Activated CD4-positive, alpha-beta memory T cell treated with anti-CD3 and anti-CD28 coated beads, Interleukin-2, amount 10 ng/mL, durations not matched to agents 7 days and 5 days (primary cell): ENCODE measurements at places on chromosomes 11 and 22. TPM values are rescaled to one million over a fixed set of nuclear protein-coding genes. Genes with fewer than 3 reads are reported as not detected.

- H3K27ac ChIP-seq = no peak overlapping the region
- DNase-seq = no peak
- peaks cover 5% of the 10 kb centered on the region for H3K36me3 ChIP-seq
- H3K4me3 ChIP-seq = no peak overlapping the region
These were observed 406.7 kb downstream of the TBC1D22A start for GRCh38 chr22:47168900-47169800.

DNA sequence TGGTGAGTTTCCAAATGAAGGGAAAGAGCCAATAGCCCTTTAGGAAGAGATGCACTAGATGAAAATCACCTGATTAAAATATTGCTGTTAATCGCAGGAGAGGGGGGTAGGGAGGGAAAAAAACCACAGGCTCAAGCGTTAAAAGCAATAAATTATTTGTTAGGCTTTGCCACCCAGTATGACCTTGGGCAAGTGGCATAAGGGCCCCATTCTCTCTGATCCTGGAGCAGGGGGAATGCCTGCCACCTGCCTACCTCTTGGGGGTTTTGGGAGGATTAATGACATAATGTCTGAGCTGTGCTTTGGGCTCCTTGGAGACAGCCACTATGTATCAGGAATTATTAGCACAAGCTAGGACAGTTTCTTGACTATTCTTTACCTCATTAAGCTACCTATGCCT, 80.0 kb downstream of the ZNRF3 start:
- H3K27me3 ChIP-seq = peaks cover 69% of the 10 kb centered on the region
- no peak overlapping the region for H3K4me3 ChIP-seq
- no peaks in the 10 kb centered on the region for H3K36me3 ChIP-seq
- H3K27ac ChIP-seq = no peak overlapping the region
- no peak for DNase-seq
- no peaks in the 10 kb centered on the region for H3K4me1 ChIP-seq

- peaks cover 16% of the 10 kb centered on the region for H3K36me3 ChIP-seq
- no peaks in the 10 kb centered on the region for H3K27me3 ChIP-seq
- H3K4me1 ChIP-seq = peaks cover 8% of the 10 kb centered on the region
- H3K4me3 ChIP-seq = no peak overlapping the region
- H3K27ac ChIP-seq = no peak overlapping the region
These were observed 29.8 kb downstream of the RNF141 start for GRCh38 chr11:10511181-10511621.

GRCh38 chr22:35489239-35489638, 51.4 kb upstream of the RASD2 start:
- H3K4me3 ChIP-seq = no peak overlapping the region
- H3K27ac ChIP-seq = no peak overlapping the region
- no peaks in the 10 kb centered on the region for H3K36me3 ChIP-seq
- H3K27me3 ChIP-seq = peaks cover 3% of the 10 kb centered on the region
- DNase-seq = no peak
- H3K4me1 ChIP-seq = no peaks in the 10 kb centered on the region

- H3K4me3 ChIP-seq = no peak overlapping the region
- H3K36me3 ChIP-seq = no peaks in the 10 kb centered on the region
- no peaks in the 10 kb centered on the region for H3K27me3 ChIP-seq
- H3K27ac ChIP-seq = no peak overlapping the region
- no peak for DNase-seq
These were observed 95.9 kb downstream of the ARHGAP8 start for GRCh38 chr22:44848296-44848741.

The POU2AF3 gene
- not detected for total RNA-seq

The TSPAN32 gene
- total RNA-seq = 48.0 TPM

- peak overlapping the region; percentile 79 for H3K27ac ChIP-seq
- H3K4me3 ChIP-seq = peak overlapping the region; percentile 92
- H3K36me3 ChIP-seq = peaks cover 70% of the 10 kb centered on the region
- H3K4me1 ChIP-seq = peaks cover 49% of the 10 kb centered on the region
- peak; percentile 57 for DNase-seq
These were observed 582 bp downstream of the SREBF2 start for GRCh38 chr22:41833369-41834004.

The MS4A3 gene
- not detected for total RNA-seq

DNA sequence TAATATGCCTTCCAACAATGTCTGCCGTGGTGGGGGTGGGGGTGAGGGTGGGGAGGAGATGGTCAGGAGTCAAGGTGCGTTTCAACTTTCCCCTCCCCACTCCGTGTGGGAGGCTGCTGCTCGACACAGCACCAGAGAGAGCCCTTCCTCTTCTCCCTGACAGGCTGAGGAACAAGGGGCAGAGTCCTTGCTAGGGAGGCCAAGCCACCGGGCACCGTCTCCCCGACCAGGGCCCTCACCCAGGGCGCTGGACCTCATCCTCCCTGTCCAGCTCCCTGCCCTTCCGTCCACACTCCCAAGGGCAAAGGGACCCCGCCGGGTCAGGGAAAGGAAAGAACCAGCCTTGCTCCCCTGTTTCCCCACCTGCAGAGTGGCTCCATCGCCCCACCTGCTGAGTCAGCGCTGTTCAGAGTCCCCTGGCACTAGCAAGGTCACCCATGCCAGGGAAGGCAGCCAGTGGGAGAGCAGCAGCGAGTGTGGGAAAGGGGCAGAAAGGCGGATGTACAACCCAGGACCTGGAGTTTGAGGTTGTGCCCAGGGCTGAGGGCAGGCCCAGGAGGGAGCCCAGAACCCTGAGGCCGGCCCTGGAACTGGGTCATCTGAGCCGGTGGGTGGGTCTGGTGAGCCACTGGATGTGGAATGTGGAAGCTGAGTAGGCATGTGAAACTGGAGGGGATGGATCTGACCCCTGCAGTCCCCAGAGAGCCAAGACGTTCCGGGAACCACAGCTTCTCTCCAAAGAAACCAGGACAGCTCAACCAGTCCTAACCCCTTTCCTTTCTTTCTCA, 47.2 kb downstream of the BUD13 start:
- H3K4me1 ChIP-seq = no peaks in the 10 kb centered on the region
- no peak overlapping the region for H3K27ac ChIP-seq
- DNase-seq = no peak
- H3K4me3 ChIP-seq = no peak overlapping the region
- peaks cover 8% of the 10 kb centered on the region for H3K27me3 ChIP-seq

The MMP11 gene
- 0.20 TPM for total RNA-seq

- no peaks in the 10 kb centered on the region for H3K36me3 ChIP-seq
- H3K4me3 ChIP-seq = no peak overlapping the region
- DNase-seq = no peak
- no peak overlapping the region for H3K27ac ChIP-seq
These were observed 1075.5 kb downstream of the NTM start for GRCh38 chr11:132445859-132446291.

DNA sequence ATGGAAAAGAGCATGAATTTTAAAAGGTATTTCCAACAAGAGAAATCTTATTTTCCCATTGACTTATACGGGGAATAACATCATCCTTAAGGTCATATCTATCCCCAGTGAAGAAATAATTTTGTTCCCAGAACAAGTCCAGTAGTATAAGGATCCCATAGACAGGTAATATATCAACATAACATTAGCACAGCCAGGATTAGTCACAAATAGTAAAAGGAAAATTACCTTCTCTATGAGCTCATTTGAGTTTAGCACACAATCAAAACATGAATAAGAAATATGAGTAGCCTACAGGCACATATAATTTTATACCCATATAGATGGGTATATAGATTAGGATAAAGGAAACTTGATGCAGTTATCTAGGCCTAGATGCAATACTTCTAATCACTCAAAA, 2.8 kb upstream of the OR52K1 start:
- H3K4me1 ChIP-seq = peaks cover 8% of the 10 kb centered on the region
- no peaks in the 10 kb centered on the region for H3K36me3 ChIP-seq

GRCh38 chr11:16412525-16413172, 56.3 kb upstream of the SOX6 start:
- no peak for DNase-seq
- H3K4me3 ChIP-seq = no peak overlapping the region
- no peak overlapping the region for H3K27ac ChIP-seq
- no peaks in the 10 kb centered on the region for H3K4me1 ChIP-seq
- no peaks in the 10 kb centered on the region for H3K36me3 ChIP-seq
- no peaks in the 10 kb centered on the region for H3K27me3 ChIP-seq

DNA sequence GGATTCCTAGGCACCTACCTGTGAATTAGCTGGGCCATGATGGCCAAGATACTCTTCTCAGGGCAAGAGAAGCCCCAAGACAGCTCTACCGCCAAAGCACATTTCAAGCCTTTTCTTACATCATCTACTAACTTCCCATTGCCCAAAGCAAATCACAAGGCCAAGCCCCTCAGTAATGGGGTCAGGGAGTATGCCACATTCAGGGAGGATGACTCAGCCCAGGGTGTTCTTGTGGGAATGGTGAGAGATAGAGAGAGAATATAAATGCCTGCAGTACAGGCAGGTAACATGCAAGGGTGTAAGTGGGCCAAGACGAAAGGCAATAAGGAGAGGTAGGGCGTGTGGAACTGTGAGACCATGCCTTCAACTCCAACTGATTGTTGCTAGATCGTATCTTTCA, 162.5 kb upstream of the ISX start:
- H3K4me3 ChIP-seq = no peak overlapping the region
- H3K27me3 ChIP-seq = no peaks in the 10 kb centered on the region
- H3K4me1 ChIP-seq = no peaks in the 10 kb centered on the region

- peaks cover 20% of the 10 kb centered on the region for H3K4me1 ChIP-seq
- H3K27me3 ChIP-seq = peaks cover 64% of the 10 kb centered on the region
- peak within 1 kb of the TSS; percentile 62 for H3K27ac ChIP-seq
- DNase-seq = peak; percentile 63
- H3K36me3 ChIP-seq = no peaks in the 10 kb centered on the region
- H3K4me3 ChIP-seq = peak within 1 kb of the TSS; percentile 81
These were observed at the start of gene ZBTB16 for GRCh38 chr11:114059278-114059983. Gene ZBTB16 (plus strand): TSS chr11:114059711. CDS start chr11:114063301, 3,590 bp downstream.

The GNAZ gene
- 0.28 TPM for total RNA-seq

- H3K36me3 ChIP-seq = peaks cover 7% of the 10 kb centered on the region
- peak overlapping the region; percentile 64 for H3K27ac ChIP-seq
- no peaks in the 10 kb centered on the region for H3K27me3 ChIP-seq
- H3K4me1 ChIP-seq = peaks cover 59% of the 10 kb centered on the region
- peak; percentile 69 for DNase-seq
These were observed 4.0 kb upstream of the FTH1 start for GRCh38 chr11:61971248-61972111.

The SYT7 gene
- not detected for total RNA-seq

DNA sequence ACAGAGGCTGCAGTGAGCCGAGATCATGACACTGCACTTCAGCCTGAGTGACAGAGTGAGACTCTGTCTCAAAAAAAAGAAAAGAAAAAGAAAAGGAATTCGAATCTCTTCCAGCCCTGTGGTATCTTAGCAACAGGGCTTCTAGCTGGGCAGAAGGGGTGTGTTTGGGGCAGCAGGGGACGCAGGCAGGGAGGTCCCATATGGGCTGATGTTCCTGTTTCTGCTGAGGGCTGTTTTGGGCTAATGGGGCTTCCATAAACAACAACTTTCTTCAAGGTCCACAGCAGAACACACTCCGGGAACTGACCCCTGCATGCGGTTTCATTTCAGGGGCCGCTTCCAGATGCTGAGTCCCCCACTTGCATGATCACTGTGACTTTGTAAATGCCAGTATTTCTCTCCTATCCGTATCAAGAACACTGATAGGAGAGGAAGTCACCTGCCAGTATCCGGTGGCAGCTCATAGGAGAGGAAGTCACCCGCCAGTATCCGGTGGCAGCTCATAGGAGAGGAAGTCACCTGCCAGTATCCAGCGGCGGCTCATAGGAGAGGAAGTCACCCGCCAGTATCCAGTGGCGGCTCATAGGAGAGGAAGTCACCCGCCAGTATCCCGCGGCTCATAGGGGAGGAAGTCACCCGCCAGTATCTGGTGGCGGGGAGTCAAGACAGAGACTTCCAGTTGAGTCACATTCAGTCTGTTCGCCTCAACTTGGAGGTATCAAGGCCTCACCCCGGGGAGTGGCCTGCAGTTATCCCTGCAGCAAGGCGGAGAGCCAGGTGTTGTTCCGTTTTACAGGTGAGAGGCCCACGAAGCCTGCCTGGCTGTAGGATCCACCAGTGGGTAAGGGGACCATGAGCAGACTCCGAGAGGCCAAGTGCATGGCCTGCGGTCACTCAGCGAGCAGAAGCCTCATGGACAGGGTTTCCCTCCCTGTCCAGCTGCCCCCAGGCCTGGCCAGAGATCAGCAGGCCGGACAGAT, 8.3 kb upstream of the FGF19 start:
- H3K27me3 ChIP-seq = peaks cover 6% of the 10 kb centered on the region
- H3K4me1 ChIP-seq = peaks cover 11% of the 10 kb centered on the region
- H3K27ac ChIP-seq = no peak overlapping the region
- no peak overlapping the region for H3K4me3 ChIP-seq
- peak; percentile 42 for DNase-seq

The ARL14EP gene
- 36.0 TPM for total RNA-seq

DNA sequence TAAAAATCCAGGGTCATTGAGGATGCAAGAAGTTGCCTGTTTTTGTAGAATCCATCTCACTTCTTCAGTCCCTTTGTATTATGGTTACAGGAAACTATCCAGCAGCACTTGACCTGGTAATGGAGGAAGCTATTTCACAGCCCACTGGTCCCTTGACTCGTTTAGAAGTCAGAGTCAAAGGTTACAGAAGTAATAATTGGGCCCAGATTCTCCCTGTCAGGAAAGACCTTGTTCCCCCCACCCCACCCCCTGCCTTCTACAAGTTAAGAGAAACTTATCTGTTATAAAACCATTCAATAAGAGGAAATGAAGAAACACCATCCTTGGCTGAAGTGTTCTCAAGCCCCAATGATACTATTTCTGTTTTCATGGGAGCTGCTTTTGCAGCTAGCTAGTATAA, 65.8 kb downstream of the CSTPP1 start:
- peaks cover 5% of the 10 kb centered on the region for H3K4me1 ChIP-seq
- DNase-seq = no peak
- no peaks in the 10 kb centered on the region for H3K27me3 ChIP-seq
- no peak overlapping the region for H3K27ac ChIP-seq
- H3K36me3 ChIP-seq = peaks cover 3% of the 10 kb centered on the region

GRCh38 chr11:112292785-112293407, 32.2 kb upstream of the PLET1 start:
- DNase-seq = no peak
- H3K4me3 ChIP-seq = no peak overlapping the region
- H3K36me3 ChIP-seq = peaks cover 13% of the 10 kb centered on the region
- peaks cover 6% of the 10 kb centered on the region for H3K27me3 ChIP-seq
- peaks cover 62% of the 10 kb centered on the region for H3K4me1 ChIP-seq

DNA sequence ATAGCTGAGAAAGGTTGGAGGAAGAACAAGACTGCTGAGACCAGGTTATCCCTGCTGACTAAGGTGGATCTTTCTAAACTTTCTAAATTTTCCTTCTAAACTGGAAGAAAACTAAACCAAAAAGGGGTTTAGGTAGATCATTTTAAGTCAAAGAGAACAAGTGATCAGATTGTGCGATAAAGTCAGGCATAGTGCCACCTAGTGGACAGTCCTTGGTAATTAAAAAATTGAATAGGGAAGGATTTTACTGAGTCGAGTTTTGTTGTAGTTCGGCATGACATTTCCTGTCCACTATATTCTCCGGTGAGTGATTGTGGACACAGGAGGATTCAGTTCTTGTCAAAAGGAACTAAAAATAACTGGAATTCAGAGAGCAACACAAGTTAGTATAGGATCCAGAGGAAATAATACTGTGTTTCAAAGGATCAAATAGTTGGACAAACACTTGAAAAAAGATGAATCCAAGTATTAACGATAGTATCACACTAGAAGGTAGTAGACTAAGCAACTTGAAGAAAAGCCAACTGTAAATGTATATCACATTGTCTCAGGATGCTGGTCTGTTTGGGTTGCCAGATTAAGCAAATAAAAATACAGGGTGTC, 1236.4 kb downstream of the FAM181B start:
- no peaks in the 10 kb centered on the region for H3K36me3 ChIP-seq
- no peak for DNase-seq
- H3K4me3 ChIP-seq = no peak overlapping the region
- H3K27ac ChIP-seq = no peak overlapping the region

The TMEM45B gene
- total RNA-seq = 3.3 TPM

GRCh38 chr11:134207538-134208239, 16.1 kb downstream of the NCAPD3 start:
- H3K36me3 ChIP-seq = peaks cover 82% of the 10 kb centered on the region
- no peak overlapping the region for H3K27ac ChIP-seq
- peaks cover 6% of the 10 kb centered on the region for H3K4me1 ChIP-seq
- no peaks in the 10 kb centered on the region for H3K27me3 ChIP-seq
- DNase-seq = peak; percentile 74
